Hematopoietic multipotent progenitor cell treated with erythropoietin and hydrocortisone succinate and interleukin-3 and kit ligand, for 15 days (in vitro differentiated cells): ENCODE measurements at places on chromosomes 13 and 19.

- DNase-seq, result no peak
Observed at GRCh38 chr19:22620401-22620800, 13.7 kb upstream of the ZNF492 start.

- no peak for DNase-seq
Observed at GRCh38 chr19:33554821-33555220, 33.2 kb upstream of the PEPD start.

GRCh38 chr13:94201022-94201421 is 278.5 kb downstream of the DCT start:
- no peak for DNase-seq

DNA sequence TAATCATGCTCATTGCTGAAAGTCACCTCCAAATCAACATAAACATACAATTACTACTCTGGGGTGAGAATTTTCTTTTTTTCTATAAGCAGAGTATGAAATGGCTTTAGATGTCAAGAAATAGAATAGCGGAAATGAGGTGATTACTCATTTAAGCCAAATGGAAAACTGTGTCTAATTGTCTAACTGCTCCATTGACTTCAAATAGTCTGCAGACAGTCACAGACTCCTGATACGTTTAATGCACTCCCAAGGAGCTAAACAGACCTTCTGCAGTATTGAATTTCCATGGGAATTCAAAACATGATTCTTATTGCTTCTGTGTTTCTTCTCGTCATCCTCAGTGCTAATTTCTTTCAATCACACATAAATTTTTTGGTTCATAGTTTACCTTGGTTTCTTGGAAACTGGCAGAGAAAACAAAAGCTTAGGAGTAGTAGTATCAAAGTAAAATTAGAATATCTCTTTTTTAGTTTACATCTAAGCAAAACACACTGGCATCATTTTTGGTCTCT is 865.2 kb upstream of the SLC10A2 start:
- DNase-seq, result no peak

- DNase-seq, result no peak
Observed at GRCh38 chr13:100646030-100646673, 28.4 kb downstream of the TMTC4 start.

GRCh38 chr19:45074744-45075300 is 1.5 kb downstream of the ZNF296 start:
- no peak for DNase-seq

GRCh38 chr19:8192221-8192820 is 16.8 kb upstream of the CERS4 start:
- DNase-seq, result no peak

GRCh38 chr19:20513189-20513904 is 52.2 kb downstream of the ZNF737 start:
- DNase-seq, result no peak

- no peak for DNase-seq
Observed at GRCh38 chr13:106087201-106087600, 448.3 kb downstream of the EFNB2 start.

DNA sequence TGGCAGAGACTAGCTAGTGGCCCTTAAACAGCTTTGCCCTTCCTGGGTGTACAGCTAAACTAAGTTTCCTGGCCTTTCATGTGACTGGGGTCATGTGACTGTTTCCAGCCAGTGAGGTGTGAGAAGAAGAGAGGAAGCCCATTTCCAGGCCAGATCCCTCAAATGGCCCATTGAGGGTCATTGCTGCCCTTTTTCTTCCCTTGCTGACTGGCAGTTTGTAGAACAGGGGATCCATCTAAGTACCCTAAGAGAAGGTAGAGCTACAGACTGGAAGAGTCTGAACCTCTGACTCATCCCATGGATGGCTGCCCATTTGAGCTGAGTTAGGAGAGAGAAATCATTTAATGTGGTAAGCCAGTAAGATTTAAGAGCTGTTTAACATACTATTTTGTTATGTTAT is 2.8 kb downstream of the SWSAP1 start:
- DNase-seq, result peak; percentile 49

DNA sequence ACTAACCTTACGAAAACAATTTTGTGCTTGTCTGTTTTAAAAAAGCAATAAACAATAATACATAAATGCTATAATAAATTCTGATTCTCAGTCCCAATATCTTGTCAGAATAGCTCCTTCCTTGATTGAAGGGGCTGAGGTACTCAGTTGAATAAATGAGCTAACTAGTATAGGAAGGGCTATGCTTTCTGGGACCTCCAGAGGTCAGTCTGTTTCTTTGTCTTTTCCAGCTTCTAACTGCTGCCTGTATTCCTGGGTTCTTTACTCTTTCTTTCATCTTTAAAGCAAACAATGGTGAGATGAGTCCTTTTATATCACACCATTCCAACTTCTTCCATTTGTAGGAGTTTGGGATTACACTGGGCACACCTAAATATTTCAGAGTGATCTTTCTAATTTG is 1297.0 kb upstream of the ATXN8OS start:
- DNase-seq, result no peak

- no peak for DNase-seq
Observed at GRCh38 chr19:58409010-58409790, 751 bp downstream of the ZNF584 start.

DNA sequence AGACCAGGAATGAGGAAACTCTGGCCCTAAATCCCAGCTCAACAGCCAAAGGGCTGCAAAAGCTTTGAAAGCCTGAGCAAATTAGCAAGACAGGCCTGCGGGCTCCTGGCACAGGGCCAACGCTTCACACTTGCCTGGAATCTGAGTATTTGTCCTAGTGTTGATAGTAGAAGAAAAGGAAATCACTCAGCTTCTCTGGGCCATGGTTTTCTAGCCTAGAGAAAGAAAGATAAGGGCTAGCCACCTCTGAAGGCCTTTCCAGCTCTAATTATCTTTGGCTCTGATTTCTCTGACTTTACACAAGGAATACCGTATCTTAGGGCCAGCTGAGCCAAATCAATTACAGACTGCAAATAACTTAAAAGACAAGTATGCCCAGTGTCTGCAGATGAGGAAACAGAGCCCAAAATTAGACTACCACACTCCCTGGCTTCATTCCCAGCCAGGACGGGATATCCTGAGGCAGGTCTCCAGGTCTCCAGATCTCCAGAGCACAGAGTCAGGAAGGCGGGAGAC is 69.6 kb downstream of the STK24 start:
- peak; percentile 63 for DNase-seq

GRCh38 chr13:31168736-31169135 is 7.0 kb upstream of the HSPH1 start:
- DNase-seq, result no peak

GRCh38 chr13:85406269-85406975 is 392.8 kb downstream of the SLITRK6 start:
- DNase-seq, result no peak

GRCh38 chr19:46133101-46133627 is 8.7 kb upstream of the IGFL3 start:
- no peak for DNase-seq

DNA sequence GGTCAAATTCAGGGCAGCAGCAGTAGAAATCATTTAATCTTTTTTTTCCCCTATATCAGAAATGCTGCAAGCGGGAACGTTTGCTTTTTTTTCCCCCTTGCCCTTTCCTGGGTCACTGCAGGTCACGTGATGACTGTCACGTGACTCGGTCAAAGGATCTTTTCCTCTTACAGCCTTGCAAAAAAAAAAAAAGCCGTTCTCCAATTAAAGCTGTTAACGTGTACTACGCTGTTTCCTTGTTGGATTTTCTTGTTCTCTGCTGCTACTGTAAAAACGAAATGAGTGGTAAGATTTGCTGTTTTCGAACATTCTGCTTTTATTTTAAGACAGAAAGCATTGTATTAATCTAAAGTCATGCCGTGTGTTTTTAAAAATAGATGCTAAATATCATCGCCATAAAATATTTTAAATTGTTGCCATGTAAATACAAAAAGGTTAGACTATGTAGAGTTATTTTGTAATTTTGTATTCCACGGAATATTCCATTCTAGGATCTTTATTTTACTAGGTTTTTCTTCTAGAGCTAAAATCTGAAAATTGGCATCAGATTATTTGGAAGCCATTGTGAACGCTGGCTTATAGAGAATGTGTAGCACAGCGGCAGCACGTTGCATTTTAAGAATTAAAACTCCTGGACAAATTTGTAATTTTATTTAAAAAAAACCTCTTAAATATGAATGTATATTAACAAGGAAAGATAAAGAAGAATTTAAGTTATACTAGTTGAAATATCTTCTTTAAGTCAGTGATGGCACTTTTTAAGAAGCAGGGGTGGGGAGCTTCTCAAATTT is 109.8 kb upstream of the MLNR start:
- peak; percentile 87 for DNase-seq

GRCh38 chr19:2060884-2061494 is 9.9 kb upstream of the MKNK2 start:
- DNase-seq, result no peak

DNA sequence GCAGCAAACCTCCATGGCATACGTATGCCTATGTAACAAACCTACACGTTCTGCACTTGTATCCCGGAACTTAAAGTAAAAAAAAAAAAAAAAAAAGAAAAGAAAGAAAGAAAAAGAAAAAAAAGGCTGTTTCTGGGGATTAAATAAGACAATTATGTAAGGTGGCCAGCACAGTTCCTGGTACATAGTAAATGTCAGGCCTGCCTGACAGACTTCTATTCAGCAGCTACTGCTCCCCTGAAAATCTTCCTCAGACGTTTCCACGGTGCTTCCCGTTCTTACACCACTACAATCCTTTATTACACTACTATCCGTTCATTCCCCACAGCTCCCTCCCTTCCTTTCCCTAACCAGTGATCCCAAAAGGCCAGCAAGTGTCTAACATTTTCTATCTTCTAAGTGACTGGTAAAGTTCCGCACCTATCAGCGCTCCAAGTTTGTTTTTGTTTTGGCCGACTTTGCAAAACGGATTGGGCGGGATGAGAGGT is 636 bp upstream of the RB1 start:
- DNase-seq, result peak; percentile 58

- DNase-seq, result no peak
Observed at GRCh38 chr19:8498295-8498694, 4.1 kb downstream of the PRAM1 start.

DNA sequence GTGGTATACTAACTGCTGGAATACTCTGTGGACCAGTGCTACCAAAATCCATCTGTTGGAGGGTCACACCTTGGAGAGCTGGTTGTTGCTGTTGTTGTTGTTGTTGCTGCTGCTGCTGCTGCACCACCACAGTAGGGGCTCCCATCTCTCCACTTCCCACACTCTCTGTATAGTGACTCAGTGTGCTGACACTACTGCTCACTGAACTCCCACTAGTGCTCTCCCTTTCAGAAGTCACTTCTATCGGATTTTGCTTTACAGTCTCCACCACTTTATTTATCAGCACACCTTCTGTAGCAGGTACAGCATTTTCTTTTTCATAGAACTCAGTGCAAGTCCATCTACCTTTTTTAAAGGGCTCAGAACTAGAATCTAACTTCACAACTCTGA is 1.7 kb downstream of the TSC22D1 start:
- no peak for DNase-seq

DNA sequence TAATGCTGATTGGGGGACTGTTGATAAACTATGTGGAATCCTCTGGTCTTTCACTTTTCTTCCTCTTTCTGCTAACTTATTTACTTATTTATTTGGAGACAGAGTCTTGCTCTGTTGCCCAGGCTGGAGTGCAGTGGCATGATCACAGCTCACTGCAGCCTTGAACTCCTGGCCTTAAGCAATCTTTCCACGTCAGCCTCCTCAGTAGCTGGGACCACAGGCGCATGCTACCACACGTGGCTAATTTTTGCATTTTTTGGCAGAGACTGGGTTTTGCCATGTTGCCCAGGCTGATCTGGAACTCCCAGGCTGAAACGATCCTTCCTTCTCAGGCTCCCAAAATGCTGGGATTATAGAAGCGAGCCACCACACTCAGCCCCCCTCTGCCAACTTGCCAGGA is 77.5 kb downstream of the ELF1 start:
- DNase-seq, result no peak

DNA sequence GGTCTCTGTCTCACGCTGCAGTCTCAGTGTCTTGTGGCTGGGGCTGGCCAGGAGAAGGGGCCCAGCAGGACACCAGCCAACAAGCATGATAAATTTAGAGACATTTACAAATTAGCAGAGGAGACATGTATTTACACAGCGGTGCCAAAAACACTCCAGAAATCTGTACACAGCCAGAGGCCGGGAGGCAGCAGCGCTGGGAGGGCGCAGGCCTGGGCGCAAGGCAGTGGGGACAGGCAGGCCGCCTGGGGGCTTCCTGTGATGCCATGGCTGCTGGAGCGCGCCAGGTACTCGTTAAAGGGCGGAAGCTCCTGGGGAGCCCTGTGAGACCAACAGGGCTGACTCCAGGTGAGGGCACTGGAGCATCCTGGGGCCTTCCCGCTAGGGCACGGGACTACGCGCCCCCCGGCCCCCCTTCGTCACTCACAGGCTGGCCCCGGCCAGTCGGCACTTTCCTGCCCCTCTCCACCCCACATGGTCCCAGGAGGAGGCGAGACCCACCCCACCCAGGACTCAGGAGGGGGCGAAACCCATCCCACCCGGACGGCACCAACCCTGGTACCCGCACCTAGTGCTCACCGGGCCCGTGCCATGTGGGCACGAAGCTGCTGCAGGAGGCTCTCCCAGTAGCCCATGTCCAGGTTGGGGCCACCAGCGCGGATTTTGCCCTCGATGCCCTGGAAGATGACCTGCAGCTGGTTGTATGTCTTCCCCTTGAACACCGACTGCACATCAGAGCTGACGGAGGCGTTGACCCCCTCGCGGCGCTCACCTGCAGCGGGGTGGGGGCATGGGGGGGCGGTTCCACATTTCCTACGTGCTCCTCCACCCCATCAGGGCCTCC is 7.4 kb upstream of the TBXA2R start:
- no peak for DNase-seq

- no peak for DNase-seq
Observed at GRCh38 chr19:50233308-50233910, 30.0 kb downstream of the MYH14 start.

DNA sequence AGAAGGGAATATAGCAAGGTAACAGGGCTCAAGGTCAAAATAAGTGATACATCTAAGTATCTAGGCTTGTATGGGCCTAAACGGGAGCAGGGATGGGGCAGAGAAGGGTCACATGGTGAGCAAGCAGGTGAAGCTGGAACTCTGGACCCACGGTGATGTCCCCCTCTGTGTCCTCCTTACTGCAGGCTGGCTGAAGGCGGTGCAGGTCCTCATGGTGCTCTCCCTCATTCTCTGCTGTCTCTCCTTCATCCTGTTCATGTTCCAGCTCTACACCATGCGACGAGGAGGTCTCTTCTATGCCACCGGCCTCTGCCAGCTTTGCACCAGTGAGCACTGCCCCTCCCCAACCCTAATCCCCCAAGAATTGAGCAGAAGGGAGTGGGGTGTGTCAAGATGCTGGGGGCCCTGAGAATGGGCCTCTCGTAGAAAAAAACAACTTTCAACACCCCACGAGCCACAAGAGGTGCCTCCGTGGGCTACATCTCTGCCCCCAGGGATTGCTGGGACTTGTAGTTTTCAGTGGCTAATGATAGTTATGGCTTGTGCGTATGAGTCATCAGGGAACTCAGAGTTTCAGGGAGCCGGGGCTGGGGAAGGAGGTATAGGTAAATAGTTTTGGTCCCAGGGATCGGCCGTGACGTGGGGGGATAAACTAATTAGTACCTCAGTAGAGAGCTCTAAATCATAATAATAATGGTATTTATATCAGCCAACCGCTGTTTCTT is 4.0 kb downstream of the EMP3 start:
- peak; percentile 53 for DNase-seq

- DNase-seq, result no peak
Observed at GRCh38 chr13:98180092-98180491, 3.0 kb upstream of the RNF113B start.
